Urothelium cell line (cell line): ENCODE measurements at places on chromosomes 12 and 14.
A peak's percentile ranks its signal among the peaks of the same experiment; 100 is the strongest.

- DNase-seq = no peak
These were observed 41.5 kb upstream of the DYNC1H1 start for GRCh38 chr14:101922866-101923265.

DNA sequence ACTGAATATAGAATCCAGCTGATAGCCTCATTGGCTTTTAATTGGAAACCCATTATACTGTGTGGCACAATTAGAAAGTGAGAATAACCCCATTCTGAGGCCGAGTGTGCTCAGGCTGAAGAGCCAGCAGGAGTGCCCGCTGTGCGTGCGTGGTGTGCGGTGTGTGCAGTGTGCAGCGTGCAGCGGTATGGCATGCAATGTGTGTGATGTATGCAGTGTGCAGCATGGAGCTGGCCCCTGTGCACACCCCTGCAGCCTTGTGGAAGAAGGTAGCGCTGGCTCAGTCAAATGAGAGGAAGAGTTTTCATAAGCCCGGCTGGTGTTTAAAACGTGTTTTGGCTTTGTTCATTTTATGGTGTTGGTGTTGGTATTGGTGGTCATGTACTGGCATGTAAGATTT, 22.9 kb downstream of the CKB start:
- DNase-seq = no peak

- DNase-seq = no peak
These were observed 5.7 kb downstream of the TMEM179 start for GRCh38 chr14:104598910-104599273.

GRCh38 chr14:51454351-51454750, 197.4 kb upstream of the FRMD6 start:
- DNase-seq = no peak

- peak; percentile 71 for DNase-seq
These were observed 154.3 kb downstream of the NTF3 start for GRCh38 chr12:5586201-5586600.

- no peak for DNase-seq
These were observed 166.5 kb upstream of the GSC start for GRCh38 chr14:94936401-94936892.

DNA sequence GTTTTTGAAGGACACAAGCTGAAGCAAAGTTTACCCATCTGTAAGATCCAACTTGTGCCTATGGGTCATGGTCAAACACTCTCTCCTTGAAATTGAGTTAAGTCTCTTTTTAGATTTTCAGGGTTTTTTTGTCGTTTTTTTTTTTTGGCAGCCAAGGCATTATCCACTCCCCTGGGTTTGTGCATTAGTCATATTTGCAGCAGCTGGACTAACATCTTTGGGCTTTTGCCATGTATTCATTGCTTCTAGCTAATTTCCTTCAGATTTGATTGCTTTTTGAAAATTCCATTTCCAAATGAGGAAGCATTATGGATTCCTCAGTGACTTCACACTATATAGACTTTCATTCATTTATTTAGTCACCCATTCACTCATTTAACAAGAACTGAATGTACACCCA, 80.3 kb upstream of the SRRM4 start:
- DNase-seq = no peak

- DNase-seq = peak; percentile 56
These were observed 195.3 kb upstream of the BCL2L14 start for GRCh38 chr12:11875414-11875935.

GRCh38 chr14:71203306-71203705, 296.0 kb downstream of the PCNX1 start:
- DNase-seq = no peak

- DNase-seq = no peak
These were observed 91.9 kb downstream of the SYNE3 start for GRCh38 chr14:95424529-95424928.

DNA sequence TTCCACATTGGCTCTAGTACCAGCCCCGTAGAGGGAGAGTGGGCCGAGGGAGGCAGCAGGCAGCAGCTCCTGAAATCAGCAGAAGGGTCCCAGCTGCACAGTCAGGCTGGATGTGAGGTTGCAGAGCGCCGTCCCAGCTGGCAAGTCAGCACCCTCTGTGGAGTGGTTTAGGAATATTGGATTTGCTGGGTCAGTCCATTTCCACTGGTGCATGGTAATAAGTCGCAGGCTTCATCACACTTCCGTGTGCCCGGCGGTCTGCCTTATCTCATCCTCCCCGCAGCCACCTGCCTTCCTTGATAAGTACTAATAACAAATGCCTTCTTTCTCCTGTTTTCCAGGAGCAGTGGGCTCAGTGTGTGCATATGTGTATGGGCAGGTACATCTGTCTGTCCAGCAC, 112.9 kb downstream of the TSPAN9 start:
- no peak for DNase-seq

- peak; percentile 6 for DNase-seq
These were observed 794.3 kb upstream of the NOVA1 start for GRCh38 chr14:27392153-27392552.

DNA sequence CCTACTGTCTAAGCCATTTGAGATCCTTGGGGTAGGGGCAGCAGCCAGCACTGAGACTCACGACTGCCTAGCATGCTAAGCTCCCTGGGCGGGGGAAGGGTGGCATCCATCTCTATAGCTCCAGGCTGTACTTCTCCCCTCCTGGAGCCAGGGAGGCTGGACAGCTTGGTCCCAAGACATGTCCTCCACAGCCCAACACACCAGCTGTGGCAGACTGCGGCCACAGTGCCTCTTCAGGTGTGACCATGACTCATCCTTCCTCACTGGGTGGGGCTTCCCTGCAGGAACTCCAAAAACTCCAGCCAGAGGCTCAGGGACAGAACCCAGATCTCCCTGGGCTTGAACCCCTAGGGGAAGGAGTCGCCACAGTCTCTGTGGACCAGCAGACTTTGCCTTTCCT, 193.9 kb downstream of the GPHN start:
- no peak for DNase-seq

- no peak for DNase-seq
These were observed 16.3 kb downstream of the MARK3 start for GRCh38 chr14:103401223-103402214.

- DNase-seq = no peak
These were observed 317.6 kb downstream of the CCDC91 start for GRCh38 chr12:28507867-28508266.

DNA sequence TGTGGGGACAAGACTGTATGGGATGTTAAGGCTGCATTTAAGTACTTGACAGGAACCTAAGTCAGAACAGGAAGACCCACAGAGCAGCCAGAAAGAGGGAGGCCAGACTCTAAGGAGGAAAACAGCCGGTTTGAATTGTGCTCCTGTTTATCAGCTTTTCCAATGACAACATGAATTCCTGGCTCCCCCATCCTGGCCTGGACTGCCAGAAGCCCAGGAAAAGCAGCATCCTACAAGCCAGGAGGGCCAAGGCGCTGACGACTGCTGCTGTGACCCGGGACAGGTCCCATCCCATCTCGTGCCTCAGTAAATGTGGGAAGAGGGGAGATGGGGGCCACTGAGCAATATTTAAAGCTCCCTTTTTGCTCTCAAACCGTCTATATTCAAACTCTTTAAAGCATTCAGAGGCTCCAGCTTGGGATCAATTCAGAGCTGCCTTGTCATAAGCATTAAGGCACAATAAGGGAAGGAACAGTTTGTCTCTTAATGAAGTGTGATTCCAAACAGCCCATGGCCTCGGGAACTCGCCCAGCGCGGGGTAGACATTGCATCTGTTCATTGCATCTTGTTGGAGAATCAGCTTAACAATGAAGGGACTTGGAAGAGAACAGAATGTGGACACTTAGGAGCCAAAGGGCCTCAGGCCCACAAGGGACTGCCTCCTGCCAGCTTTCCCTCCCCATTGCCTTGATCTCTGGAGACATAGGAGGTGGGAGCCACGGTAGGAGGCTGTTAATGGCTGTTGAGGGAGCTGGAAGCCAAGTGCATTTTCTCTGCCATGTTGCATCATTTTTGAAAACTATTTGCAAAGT, 49.6 kb downstream of the CMKLR1 start:
- no peak for DNase-seq

GRCh38 chr12:81517296-81517695, 241.9 kb downstream of the PPFIA2 start:
- DNase-seq = no peak

GRCh38 chr12:12817616-12818015, 4.5 kb downstream of the DDX47 start:
- no peak for DNase-seq

- DNase-seq = no peak
These were observed 14.8 kb downstream of the ACVRL1 start for GRCh38 chr12:51922146-51922545.

DNA sequence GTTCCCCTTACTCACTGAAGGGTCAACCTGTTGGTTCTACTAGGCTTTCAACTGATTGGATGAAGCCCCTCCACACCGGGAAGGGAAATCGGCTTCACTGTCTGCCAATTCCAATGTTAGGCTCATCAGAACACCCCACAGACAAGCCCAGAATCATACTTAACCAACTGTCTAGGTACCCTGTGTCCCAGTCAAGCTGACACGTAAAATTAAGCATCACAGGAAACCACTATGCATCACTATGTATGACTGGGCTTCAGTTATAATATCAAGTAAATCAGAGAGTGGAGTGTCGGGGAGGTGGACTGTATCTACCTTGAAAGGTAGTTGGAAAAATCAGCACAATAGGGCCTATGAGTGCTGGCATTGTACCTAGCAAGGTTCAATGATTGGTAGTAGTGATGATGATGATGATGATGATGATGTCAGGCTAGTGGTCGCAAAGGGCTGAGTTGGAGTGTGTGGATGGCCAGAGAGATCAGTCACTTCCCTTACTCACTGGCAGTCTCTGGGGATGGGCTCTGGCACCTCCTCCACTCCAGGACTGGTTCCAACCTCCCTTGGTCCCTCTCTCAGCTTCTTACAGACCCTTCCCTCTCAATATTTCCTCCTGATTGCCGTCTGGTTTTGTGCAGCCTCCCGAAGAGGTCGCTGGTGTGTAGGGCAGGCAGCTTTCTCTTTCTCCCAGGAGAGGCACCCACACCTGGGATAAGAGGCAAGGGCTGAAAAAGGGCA, 3.3 kb upstream of the ATG101 start:
- DNase-seq = no peak

GRCh38 chr14:59132796-59133494, 55.5 kb upstream of the DAAM1 start:
- no peak for DNase-seq

GRCh38 chr12:38124247-38125012, 192.1 kb upstream of the ALG10B start:
- no peak for DNase-seq

DNA sequence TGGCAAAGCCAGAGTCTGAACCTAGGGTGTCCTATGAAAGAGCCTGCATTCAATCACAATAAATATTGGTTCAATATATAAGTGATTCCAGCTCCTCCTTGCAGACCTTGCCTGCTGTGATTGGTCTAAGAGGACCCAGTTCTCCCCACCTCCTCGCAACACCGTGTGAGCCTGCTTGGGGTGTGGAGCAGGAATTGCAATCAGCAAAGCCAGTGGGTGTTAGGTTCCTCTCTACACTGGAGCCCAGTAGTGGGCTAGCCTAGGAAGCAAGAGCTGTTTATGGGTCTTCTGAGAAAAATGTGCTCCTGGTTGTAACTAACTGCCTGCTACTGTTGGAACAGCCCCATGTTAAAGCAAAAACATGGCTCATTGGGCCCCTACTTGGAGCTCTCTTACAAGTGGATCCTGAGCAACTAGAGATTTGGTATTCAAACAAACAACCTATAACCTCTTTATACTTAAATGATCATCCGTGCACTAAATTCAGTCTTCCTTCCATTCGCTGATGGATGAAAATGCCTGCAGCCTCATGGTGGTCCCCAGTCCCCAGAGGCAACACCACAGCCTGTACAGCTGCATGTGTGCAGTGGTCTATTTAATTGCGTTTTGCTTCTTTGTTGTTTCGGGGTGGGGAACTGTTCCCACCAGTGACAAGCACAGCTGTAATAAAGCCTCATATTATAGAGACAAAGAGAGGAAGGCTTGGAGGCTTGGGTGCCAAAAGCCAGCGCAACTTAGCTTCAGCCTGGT, 3.7 kb upstream of the SELPLG start:
- DNase-seq = no peak

- no peak for DNase-seq
These were observed 36.9 kb upstream of the PRKAB1 start for GRCh38 chr12:119630962-119631550.

- no peak for DNase-seq
These were observed 40.3 kb downstream of the NELL2 start for GRCh38 chr12:44835641-44836379.

- no peak for DNase-seq
These were observed 1190.3 kb downstream of the GALC start for GRCh38 chr14:86802726-86803125.

DNA sequence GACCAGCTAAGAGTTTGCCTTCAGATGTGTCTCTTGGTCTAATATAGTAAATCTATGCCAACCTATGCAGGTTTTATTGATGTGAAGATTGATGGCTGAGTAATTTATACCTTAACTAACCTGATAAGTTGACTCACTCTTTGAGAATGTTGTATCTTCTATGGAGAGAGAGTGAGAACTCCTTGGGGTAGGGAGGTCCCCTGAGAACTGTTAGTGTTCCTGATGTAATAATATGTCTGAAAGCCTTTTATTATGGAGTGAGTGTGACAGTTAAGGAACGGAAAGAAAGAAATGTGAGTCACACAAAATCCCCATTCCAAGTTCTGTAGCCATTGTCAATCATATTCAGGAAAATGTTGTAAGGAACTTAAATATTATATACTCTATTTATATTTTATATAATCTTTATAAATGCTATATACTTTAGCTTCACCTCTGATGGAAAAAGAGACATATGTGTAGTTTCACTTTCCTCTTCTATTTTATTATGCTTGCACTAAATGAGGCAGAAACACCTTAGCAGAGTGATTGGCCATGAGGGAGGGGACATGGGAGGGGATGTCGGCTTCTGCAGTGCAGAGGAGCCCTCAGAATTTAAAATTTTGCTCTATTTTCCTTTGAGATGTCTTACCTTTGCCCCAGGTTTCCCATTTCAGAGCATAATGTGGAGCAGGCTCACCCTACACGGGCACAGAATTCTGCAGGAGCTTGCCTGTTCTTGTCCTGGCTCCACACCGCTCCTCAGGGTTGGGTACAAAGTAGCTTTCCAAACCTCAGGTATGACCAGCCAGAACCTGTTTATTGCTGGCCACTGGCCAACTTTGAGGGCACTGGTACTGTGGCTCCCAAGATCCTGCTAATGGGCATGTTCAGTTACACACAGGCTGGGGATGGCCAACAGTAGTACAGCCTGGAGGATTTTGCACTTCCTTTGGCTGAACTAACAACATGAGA, 57.7 kb downstream of the ARF6 start:
- DNase-seq = peak; percentile 63

- no peak for DNase-seq
These were observed 209.4 kb upstream of the USP15 start for GRCh38 chr12:62050785-62051184.

GRCh38 chr14:68998062-68998461, 19.0 kb upstream of the ACTN1 start:
- DNase-seq = no peak

- DNase-seq = no peak
These were observed 905 bp downstream of the CISTR start for GRCh38 chr12:53750812-53751335.
